ENCODE measurements at places on chromosomes 2 and 18.

- peak; percentile 63 for DNase-seq
Observed at GRCh38 chr2:7825591-7826312, 856.1 kb upstream of the ID2 start.

DNA sequence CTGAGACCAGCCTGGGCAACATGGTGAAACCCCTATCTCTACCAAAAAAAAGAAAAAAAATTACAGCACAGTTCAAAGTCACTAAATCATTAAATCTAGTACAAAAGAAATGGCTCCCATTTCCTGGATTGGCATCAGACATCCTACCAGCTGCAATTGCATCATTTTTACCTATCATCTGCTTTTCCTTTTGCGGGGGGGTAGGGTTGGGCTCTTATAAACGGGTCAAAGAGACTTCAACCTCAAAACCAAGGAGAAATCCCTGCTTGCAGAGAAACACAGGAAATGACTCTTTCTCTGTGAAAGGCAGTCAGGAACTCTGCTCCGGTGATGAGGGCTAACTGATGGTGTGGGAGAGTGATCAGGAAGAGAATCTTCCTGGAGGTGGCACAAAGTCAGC, 45.3 kb upstream of the RFX8 start:
- DNase-seq: peak; percentile 36

DNA sequence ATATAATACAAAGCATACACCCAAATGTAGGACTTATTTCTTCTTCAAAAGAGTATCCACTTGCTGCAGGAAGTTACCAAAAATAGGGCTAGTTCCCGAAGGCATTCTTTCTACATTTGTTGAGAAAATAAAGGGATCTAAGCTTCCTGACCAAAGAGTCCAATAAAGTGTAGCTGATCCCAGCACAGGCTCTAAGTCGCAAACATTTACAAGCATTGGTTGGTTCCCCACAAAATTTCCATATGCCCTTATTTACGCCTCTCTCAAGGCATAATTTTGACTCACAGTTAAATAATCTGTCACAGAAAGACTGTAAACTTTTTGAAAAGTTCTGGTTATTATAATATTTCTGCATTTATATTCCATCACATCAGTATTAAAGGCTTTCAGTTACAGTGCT, 1520.1 kb upstream of the ZEB2 start:
- DNase-seq: no peak

- DNase-seq: no peak
Observed at GRCh38 chr2:234977228-234977679, 25.4 kb downstream of the SH3BP4 start.

GRCh38 chr18:76488190-76488589, 6.9 kb downstream of the ZNF516 start:
- DNase-seq: no peak

GRCh38 chr2:205510345-205510744, 172.0 kb upstream of the NRP2 start:
- no peak for DNase-seq

GRCh38 chr2:159164457-159164911, 122.0 kb downstream of the WDSUB1 start:
- DNase-seq: no peak

- DNase-seq: no peak
Observed at GRCh38 chr2:122927710-122928557, 1097.2 kb upstream of the CNTNAP5 start.

DNA sequence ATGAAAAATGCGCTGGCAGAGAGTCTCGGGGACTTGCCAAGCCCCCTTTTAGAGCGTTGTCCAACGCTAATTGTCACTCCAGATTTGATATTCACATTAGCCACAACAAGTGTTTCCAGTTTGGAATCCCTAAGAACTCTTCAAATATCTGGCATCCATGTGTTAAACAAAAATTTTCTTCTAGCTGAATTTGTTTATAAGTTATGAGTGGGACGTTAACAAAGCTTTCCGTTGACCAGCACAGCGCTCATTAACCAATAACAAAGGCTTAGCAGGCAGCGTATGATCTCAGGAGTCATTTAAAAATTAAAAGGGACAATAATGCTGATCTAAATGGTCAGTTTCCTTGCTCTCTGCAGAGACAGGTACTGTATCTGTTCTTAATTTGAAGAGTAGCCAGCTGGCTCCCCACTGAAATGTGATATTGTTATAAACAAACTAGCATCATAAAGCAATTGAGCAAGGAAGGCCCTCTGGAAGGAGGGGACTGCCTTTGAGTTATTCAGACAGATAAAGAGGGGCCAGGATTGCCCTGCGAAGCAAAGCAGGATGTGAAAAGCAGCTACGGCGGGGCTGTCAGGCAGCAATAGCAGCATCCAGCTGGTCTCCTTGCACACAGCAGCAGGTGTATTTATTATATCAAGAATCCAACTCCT, 337.2 kb upstream of the SALL3 start:
- DNase-seq: no peak

- peak; percentile 15 for DNase-seq
Observed at GRCh38 chr2:175436076-175436475, 254.6 kb upstream of the ATP5MC3 start.

- no peak for DNase-seq
Observed at GRCh38 chr18:73124175-73124574, 256.4 kb upstream of the NETO1 start.

DNA sequence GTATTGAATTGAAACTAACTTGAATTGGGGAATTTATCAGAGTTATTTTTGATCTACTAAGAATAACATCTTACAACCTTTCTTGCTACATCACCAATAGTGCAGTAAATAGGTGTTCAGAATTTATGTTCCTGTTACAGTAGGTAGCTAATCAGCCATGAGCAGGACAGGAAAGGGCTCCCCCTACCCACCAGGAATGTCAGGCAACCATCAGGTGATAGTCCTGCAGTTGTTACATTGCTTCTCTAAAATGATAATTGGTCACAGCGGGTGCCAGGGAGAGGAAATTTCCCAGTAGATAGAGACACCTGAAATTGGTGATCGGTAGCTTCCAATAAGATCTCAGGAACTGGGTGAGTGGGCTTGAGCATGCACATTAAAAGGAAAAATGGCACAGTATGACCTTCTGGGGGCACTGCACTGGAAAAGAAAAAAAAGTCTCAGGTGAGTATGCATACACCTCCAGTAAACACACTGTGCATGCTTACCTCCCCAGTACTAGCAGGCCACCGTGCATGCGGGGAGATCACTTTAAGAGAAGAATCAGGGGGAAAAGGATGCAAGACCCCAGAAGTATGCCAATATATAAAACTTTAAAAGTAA, 1092.0 kb upstream of the LRRTM1 start:
- no peak for DNase-seq

- no peak for DNase-seq
Observed at GRCh38 chr18:59332986-59333385, 14.5 kb upstream of the CPLX4 start.

- DNase-seq: no peak
Observed at GRCh38 chr2:866009-866680, 84.5 kb upstream of the SNTG2 start.

- no peak for DNase-seq
Observed at GRCh38 chr2:4938206-4938605, 754.0 kb upstream of the SOX11 start.

DNA sequence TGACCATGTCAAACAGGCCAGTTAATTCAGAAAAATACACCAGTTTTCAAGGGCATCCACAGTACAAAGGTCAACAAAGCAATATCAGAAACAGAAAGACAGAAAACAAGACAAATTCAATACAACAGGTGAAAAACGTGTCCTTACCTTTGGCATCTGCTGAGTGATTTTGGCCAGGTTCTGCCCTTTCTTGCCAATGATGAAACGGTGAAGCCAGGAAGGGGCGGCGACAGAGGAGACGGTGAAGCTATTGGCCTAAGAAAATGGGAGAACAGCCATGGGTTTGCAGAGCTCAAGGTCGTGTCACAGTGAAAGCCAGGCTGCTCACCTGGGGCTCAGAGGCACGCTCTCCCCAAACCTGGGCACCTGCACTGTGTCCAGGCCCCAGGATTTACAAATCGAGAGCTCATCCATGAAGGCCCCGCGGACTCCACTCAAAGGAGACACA, 60.5 kb downstream of the HDLBP start:
- DNase-seq: no peak

DNA sequence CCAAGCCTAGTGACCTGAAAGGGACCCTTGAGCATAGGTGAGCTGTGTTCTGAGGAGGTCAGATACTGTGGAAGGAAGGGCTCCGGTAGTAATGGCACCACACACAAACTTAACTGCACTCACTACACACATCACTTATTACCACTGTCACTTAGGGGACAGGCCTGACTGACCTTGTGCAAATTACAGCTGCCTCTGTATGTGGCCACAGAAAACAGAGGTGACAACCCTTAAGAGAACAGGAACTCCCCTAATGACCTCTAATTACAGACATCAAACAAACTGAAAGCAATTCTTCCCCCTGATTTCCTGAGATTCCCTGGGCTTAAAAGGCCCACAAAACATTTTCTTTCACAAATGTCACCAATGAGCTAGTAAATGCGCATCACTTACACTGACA, 360.6 kb downstream of the RND3 start:
- no peak for DNase-seq

- DNase-seq: no peak
Observed at GRCh38 chr18:46262856-46263255, 158.7 kb downstream of the HAUS1 start.

DNA sequence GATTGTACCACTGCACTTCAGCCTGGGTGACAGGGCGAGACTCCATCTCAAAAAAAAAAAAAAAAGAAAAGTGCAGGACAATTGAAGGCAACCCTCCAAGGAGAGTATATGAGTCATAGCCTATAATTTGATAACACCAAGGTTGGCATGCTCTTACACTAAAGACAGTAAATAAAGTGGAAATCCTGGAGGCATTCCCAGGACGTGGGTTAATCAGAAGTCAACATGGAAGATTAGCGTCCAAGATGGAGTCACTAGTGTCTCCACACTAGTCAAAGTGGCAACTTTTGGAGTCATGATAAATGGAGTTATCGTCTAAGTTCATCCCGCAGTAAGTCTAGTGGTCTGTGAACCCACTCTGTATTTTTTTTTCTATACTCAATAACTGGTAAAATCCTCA, 21.2 kb upstream of the UGGT1 start:
- no peak for DNase-seq

DNA sequence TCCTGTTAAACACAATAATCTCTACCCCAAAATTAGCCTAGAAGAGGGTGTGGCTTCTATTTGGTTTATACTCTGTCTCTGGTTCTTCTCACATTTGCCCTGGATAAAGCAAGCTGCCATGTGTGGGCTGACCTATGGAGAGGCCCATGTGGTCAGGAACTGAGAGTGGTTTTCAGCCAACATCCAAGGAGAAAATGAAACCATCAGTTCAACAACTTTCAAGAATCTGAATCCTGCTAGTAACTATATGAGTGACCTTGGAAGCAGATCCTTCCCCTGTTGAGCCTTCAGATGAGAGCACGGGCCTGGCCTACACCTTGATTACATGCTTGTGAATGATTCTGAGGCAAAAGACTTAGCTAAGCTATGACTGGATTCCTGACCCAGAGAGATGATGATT, 11.5 kb upstream of the TRIB2 start:
- no peak for DNase-seq

DNA sequence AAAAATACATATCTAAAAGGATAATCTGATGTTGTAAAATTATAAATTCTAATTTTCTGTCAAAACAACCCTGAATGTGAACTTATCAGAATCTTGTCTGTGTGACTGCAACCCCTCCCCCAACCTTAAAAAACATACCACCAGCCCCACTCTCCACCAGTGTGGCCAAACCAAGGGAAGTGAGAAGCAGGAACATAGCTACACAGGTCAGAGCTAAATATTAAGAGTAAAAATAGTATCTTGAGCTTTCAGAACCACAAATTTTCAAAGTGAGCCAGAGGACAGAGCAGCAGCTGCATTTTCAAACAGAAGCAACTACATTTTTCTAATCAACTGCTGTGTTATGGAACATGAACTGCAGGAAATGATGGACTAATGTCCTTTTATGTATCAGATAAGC, 156.7 kb downstream of the SLC4A10 start:
- no peak for DNase-seq

- no peak for DNase-seq
Observed at GRCh38 chr2:153072077-153072476, 353.7 kb downstream of the ARL6IP6 start.

DNA sequence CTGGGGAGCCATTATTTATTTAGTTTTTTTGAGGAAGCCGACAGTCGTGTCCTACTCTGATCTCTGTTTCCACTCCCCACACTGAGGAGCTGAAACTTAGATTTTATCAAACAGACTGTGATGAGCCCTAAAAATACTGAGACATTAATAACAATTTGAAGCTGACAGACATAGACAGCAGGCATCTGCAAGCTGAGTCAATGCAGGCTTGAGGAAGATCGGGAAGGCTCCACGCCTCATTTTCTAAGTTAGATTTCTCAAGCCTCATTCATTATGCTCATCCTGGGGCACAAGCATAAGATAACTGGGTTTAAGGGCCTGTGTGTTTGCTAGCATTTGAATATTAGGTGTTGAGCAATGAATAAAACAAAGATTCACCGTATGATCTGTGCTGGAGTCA, 26.3 kb downstream of the EFR3B start:
- DNase-seq: no peak

- no peak for DNase-seq
Observed at GRCh38 chr2:170647741-170648436, 67.2 kb upstream of the SP5 start.

DNA sequence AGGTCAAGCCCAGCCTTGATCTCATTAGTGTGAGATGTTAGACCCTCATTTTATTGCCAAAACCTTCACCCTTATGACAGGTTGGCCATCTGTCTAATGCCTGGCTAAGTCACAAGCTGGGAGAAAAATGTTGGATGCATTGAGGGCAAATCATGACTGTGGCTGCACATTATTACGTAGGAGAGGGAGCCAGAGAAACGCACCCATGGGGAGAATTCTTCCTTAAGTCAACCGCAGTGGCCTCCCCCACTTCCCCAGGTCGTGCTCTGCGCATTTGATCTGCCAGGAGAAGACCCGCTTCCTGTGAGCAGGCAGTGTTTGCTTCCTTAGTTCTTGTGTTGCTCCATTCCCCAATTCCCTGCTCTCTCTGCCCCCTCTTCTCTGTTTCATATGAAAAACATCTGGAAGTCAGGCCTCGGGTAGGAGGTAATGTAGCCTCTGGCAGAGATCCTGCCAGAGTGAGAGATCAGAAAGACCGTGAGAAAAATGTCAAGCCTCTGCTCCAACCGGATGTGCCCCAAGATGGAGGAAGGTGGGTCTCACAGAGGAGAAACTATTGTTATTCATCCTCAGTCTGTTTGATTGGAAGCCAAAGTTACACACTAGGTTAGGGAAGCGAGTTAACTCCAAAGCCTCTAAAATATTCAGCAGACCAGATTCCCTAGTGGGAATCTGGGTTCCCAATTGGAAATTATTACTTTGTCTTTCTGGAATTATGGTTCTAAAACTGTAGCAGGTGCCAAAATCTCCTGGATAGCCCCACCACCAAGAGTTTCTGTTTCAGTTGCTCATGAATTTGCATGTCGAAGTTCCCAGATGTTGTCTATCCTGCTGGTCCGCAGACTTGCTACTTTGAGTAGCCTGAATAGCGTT, 144.3 kb upstream of the PELI1 start:
- DNase-seq: no peak

Data from RWPE1 (cell line).